Cardiac fibroblast (primary cell): ENCODE measurements at places on chromosomes 5 and 9.

- no peak for DNase-seq
Measured at GRCh38 chr9:133139246-133140173, 18.5 kb upstream of the RALGDS start.

DNA sequence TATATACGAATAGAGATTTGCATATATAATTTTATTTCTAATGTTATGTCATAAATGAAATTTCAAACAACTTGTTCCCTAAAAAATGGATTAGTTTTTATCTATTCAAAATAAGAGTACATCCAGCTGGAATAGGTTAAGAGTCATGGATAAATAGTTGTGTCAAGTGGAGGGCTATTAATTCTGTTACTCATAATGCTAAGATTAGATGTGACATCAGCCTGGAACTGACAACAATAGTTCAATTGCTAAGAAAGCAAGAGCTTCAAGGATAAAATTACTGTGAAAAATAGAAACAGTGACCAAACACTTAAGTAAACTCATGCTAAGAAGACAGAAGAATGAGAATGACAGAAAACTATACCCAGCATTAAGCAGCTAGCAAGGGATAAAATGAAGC, 92.2 kb upstream of the CDH9 start:
- peak; percentile 12 for DNase-seq

DNA sequence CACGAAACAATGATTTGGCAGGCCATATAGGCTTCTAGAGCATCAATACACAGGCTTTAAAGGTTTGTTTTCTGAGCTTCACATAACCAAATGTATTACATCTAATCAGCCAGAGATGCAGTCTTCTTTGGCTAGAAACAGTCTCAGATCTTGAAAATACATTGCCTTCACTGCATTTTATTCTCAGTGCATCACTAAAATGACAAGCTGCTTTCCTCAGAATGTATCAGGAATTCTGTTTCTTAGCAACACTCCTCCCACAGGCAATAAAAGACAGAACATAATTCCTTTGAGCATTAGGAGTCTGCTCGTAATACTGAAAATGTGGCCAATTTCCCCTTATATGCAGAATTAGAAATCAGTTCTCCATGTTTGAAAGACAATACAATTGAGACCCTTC, 36.9 kb downstream of the FEM1C start:
- DNase-seq: peak; percentile 44

- no peak for DNase-seq
Measured at GRCh38 chr5:32254881-32255539, 57.7 kb downstream of the MTMR12 start.

DNA sequence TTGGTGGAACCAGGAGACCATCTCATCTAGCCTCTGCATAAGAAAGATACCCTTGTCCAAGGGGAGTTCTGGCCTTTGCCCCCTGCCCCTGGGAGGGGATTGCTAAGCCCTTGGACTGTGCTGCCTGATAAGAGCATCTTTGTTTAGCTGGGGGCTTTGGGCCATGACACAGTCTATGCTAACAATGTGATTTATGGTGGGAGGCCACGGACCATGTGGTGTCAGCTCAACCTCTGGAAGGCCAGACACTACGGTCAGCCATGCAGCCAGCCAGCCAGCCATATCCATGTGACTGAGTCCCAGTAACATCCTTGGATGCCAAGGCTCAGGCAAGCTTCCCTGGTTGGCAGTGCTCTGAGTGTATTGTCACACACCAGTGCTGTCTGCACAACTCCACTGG, 244.4 kb downstream of the FSTL4 start:
- no peak for DNase-seq

- DNase-seq: no peak
Measured at GRCh38 chr5:5330728-5331452, 91.6 kb upstream of the ICE1 start.

GRCh38 chr9:129258124-129258822, 80.2 kb upstream of the IER5L start:
- peak; percentile 88 for DNase-seq

GRCh38 chr5:140568443-140569063, 3.9 kb downstream of the SLC35A4 start:
- DNase-seq: no peak

DNA sequence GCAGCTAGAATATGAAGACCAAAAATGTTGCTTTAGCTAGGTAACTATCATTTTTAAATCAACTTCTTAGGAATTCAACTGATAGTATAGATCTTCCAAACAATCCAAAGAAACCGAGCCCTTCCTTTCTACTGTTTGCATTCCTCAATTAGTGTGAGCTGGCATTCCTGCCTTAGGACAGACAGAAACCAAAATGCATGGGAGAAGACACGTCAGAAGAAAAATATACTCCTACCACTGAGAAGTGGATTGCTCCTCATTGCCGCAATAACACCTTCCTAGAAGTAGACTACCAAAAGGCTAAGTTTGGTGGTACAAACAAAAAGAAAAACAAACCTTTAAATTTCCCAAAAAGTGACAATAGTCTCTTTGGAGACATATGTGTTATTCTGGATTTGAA, 440.0 kb downstream of the SEMA5A start:
- no peak for DNase-seq

DNA sequence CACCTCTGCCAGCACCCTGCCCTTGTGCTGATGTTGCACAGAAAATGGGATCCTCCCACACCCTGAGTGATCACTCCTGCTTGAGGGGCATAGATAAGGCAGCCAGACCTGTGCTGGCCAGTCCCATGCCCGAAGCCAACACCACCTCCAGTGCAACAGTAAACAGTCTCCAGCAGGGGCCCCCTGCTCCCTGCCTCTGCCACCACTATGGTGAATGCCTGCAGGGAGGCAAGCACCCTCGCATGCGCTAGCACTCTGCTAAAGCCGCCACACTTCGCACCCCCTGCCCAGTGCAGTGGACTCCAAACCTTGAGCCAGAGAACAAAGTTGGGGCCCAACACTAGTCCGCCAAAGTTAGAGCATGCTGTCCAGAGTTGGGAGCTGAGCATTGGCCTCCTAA, 118.7 kb downstream of the PJA2 start:
- DNase-seq: no peak

DNA sequence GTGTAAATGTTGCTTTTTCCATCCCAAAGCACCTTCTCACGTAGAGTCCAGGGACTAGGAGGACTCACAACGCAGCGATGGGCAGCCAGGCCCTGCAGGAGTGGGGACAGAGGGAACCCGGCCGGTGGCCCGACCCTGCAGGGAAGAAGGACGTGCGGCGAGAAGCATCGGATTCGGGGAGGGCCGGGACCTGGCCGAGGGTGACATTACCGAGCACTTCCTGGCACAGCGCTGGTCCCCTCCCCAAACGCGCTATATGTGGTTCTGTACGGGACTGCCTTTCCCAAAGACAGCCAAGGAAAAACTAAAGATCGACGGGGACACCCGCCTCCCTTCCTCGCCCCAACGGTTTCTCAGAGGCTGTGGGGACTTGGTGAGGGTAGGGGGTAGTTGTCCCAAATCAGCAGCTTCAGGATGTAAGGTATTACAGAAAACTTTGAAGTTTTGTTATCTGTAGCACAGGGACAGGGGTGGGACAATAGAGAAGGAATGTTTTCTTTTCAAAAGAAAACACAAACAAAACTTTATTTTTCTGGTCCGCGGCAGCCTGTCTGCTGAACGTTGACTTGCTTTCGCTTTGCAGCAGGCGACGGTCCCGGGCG, 887 bp upstream of the MAP3K1 start:
- no peak for DNase-seq

- DNase-seq: no peak
Measured at GRCh38 chr9:127256324-127256723, 8.2 kb upstream of the GARNL3 start.

GRCh38 chr5:52148679-52149078, 639.0 kb upstream of the ITGA1 start:
- DNase-seq: no peak

- DNase-seq: peak; percentile 90
Measured at GRCh38 chr9:70411121-70411929, 3.1 kb downstream of the KLF9 start.

- no peak for DNase-seq
Measured at GRCh38 chr9:131282688-131283422, 6.5 kb upstream of the FAM78A start.

DNA sequence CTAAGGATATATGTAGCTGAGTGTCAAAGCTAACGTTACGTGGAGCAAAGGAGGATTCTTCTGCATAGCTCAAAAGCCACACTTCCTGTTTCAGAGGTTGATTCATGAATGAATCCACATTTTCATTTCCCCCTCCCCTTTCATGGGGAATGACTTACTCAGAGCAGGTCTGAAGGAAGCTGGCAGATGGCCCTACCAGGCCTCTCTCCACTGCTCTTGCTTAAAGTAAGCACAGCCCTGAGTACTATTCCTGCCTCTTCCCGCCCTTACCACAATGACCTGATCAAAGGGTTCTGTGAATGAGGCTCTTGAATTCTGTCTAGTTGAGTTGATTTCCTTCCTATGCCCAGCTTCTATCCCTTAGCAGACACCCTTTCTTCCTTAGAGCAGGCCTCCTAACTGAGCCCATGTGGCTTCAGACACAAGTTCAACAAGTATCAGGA, 6.3 kb downstream of the IGIP start:
- peak; percentile 83 for DNase-seq

GRCh38 chr5:102888483-102888882, 133.4 kb downstream of the PAM start:
- DNase-seq: no peak
